ENCODE measurements at places on chromosomes 6 and 20. TPM values are rescaled to one million over a fixed set of nuclear protein-coding genes. Genes with fewer than 3 reads are reported as not detected.

GRCh38 chr20:46696791-46697279 lies 7.6 kb upstream of the TP53RK start:
- DNase-seq, result no peak

GRCh38 chr6:167734662-167735083 lies 92.0 kb upstream of the AFDN start:
- no peak for DNase-seq

DNA sequence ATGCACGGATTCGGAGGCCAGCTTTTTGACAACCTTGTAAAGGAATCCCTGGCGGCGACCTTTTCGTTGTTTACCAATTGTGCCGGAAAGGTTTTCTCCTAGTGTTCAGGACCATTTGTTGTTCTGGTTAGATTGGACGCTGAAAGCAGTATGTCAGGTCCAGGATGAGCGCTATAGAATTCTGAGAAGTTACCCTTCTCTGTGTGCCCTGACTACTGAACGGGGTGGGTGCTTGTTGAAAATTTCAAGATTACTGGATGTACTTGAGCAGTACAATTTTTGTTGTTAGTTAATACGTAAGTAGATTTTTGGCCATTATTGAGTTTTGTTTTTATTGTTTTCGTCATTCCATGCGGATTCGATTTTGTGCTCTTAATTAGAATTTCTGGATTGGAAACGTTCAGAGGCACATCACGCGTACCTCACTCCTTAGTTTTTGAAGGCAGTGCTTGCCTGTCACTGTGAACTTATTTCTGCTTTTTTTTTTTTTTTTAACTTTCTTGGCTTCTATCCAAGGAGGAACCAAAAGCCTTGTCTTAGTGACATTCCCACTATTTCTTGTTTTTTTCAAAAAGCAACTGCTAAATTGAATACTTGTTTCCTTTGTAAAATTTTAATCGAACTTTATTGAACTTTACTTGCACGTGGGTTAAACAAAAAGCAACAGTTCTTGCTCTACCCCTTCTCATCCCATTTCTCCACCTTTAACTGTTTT lies 898 bp downstream of the XRN2 start:
- DNase-seq, result no peak

GID8 gene
- total RNA-seq, result 56.9 TPM

PKIG gene
- 19.8 TPM for total RNA-seq

All from occipital lobe (tissue), 3 donors.